ENCODE measurements at places on chromosomes 1 and 21.

DNA sequence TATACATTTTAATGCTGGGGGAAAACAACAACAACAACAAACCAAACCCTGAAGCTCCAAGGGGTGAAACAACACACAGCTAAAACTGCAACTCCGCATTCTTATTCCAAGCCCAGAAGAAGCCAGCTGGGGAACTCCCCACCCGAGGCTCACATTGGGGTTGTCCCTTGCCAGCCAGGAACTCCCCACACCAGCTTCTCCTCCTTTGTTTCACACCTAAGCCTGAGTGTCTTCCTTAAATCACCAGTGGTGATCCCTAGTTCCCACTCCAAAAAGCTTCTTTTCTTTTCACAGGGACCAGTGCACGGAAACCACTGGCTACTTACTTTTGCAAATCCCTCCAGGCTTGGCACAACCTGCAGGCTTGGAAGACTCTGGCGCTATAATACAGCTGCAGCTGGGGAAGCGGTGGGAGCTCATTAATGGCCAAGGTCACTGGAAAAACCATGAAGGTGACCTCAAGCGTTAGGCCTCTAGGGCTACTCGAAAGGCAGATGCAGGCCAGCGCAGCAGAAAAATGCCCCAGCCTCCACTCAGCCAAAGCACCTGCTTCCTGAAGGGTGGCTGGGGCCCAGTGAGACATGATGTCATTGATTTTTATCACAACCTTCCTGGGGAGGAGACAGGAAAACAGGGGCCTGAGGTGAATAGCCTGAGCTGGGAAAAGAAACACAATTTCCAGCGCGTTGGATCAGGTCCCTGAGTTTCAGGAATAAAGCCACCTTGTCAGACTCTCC lies 40.1 kb downstream of the TLR5 start:
- no peak for DNase-seq

DNA sequence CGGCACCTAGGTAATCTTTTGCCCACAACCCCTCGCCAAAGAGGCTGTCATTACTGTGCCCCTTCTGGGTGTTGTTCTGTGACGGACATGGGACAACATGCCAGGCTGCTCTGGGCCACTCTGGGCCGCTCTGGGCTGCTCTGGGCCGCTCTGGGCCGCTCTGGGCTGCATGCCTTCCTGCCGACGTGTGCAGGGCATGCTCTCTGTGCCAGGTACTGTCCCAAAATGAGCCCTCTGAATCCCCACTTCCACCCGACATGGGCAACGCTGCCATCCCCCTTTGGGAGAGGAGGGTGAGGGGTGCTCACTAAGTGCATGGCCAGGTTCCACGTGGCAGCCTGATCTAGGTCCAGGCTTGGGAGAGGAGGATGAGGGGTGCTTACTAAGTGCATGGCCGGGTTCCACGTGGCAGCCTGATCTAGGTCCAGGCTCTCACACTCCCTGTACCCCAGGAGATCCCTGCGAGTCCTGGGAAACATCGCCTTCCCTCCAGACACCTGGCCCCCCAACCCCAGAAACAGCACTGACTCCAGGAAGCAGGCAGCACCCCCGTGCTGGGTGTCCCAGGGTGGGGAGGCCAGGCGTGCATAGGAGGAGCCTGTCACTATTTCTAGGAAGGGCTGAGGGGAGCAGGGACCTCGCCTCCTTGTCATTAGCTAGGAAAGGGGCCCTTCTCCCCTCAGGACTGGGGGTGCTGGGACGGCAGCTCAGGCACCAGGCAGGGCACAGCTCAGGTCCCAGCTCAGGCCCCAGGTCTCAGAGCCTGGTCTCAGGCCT lies 16.5 kb downstream of the TTC34 start:
- no peak for DNase-seq

DNA sequence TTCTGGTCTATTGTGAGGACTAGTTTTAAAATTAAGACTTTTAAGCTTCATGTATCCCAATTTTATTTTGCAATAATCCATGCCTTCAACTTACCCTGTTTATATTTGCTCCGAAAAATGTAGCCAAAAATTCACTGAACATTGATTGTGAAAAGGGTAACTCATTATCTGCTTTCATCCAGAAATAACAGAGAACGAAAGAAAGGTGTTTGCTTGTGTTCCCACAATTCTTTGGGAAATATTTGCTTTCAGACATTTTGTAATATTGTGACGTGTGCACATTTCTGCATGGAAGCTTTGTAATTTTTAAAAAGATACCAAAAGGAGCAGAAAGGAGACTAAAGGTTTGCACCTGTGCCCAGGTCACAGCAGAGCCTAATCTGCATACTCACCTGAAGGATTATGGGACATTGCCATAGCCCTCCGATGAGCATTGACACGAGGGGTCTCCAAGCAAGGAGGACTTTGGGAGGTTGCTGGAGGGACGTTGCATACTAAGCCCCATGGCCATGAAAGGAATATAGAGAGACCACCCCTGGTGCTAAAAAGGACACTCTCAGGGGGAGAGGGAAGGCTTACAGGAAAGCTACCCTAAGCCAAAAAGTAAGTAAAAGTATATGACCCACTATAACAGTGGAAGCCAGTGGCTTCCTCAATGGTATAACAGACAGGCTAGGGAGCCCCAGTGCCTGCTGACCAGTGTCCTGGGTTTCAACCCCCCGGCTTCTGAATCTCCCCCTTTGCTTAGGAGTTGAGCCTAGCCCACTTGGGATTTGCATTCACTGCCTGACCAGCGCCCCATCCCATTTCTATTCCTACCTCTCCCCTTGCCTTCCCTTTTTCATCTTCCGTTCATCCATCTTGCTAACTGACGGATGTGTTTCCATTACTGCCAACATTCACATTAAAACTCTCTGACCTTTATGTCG lies 148.6 kb upstream of the ZC3H12A start:
- no peak for DNase-seq

GRCh38 chr1:213295860-213296259 lies 244.8 kb downstream of the RPS6KC1 start:
- no peak for DNase-seq

DNA sequence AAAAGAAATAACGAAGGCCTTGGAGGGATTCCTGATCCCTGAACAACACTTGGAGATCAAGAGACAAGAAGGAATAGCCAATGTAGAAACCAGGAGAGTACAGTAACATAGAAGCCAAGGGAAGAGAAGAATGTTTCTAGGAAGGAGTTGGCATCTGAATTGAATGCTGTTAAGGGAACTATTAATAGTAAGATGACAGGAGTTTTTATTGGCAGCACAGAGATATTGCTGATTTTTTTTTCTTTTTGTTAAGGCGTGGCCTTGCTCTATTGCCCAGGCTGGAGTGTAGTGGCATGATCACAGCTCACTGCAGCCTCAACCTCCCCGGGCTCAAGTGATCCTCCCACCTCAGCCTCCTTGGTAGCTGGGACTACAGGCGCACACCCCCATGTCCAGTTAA lies 9.6 kb upstream of the SFT2D2 start:
- DNase-seq = no peak

DNA sequence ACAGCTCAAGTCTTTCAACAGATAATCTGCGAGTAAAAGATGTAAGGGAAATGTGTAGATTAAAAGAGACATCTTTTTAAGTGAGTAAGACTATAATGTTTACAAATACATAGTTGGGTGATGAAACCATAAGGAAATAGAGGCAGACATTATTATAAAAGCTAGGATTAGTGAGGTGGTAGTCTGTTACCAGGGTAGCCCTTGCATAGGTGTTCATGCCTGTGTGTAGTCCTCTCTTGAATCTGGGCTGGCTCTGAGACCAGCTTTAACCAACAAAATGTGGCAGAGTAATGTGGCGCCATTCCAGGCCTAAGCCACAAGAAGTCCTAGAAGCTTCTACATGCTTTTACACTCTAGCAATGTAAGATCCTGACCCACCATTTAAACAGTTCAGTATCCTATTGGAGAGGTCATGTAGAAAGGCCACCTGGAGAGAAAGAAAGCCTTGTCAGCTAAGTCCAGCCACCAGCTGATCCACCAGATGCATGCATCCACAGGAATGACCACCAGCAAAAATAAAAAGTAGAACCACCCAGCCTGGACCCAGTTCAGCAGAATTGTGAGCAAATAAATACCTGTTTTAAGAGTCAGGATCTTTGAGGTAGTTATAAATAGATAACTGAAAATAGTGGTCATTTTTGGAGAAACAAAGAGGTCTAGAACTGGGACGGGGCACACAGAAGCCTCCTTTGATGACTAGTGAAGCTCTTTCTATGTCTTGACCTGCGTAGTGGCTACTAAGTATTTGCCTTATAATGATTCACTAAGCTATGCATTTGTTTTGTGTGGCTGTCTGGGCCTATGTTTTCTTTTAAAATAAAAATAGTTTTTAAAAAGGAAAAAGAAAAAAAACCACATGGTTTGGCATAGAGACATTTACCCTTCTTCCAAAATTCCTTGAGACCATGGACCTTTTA lies 8.1 kb downstream of the NIBAN1 start:
- DNase-seq = no peak

DNA sequence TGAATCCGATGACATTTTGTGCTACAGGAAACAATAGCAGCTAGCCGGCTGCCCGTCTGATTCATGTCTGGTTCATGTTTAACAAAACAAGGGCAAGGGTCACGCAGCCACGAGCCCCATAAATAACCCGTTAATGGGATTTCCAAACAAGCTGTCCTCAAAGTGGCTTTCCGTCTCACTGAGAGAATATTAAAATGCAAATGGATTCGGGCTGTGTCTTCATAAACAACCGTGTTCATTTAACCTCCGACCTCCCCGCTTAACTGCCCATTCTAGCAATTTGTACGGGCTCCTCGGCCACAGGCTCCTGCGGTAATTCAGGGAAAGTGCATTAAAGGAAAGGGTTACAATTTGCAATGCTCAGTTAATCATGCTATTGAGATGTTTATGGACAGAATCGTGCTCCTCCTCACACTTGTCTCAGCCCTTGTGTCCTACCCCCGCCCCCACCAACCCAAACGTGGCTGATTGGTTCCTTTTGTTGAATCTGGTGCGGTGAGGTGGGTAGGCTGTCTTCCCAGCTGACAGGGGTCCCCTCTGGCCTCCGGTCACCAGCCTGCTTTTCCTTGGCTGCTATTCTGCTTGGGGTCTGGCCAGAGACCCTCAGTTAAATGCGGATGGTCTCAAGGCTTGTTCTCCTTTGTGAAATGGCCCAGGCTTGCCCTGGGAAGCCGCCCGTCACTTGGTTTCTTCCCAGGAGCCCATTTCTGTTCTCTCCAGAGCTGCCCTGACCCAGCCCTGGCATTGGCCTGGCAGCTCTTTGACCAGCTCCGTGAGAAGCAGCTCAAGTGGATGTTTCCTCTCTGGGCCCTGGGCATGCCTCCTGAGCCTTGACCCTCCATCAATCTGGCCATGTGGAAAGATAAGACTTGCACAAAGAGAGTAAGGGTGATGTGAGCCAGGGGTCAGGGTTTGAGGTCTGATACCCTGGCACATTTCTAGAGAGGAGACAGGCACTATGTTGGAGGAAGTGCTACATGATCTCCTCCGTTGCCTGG lies 200.7 kb upstream of the POU3F1 start:
- DNase-seq = no peak

- DNase-seq = no peak
These were observed 259.0 kb upstream of the FOXD3 start for GRCh38 chr1:63063367-63063766.

- no peak for DNase-seq
These were observed 187.7 kb upstream of the CACYBP start for GRCh38 chr1:174812016-174812415.

DNA sequence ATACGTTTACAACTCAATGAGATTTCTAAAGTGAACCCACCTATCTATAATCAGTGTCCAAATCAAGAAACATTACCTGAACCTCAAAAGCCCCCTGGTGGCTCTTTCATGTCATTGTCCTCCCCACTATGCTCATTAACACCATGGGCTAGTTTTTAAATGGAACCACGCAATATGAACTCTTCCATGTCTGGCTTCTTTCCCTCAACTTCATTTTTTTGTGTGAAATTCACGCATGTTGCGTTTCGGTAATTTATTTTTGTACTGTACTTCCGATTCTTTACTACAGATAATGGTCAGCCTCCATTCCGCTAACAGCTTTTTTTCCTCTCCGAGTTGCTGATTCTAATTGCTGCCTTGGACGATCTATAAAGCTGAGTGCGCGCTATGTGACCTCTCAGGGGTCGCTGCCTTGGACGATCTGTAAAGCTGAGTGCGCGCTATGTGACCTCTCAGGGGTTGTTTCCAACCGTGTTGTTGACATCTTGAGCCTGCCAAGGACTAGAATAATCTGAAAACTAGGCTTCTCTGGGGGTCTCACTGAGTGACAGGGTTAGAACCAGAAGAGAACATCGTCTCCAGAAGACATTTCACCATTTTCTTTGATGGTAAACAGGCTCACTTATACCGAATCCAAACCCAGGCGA lies 1.1 kb upstream of the CACYBP start:
- no peak for DNase-seq

DNA sequence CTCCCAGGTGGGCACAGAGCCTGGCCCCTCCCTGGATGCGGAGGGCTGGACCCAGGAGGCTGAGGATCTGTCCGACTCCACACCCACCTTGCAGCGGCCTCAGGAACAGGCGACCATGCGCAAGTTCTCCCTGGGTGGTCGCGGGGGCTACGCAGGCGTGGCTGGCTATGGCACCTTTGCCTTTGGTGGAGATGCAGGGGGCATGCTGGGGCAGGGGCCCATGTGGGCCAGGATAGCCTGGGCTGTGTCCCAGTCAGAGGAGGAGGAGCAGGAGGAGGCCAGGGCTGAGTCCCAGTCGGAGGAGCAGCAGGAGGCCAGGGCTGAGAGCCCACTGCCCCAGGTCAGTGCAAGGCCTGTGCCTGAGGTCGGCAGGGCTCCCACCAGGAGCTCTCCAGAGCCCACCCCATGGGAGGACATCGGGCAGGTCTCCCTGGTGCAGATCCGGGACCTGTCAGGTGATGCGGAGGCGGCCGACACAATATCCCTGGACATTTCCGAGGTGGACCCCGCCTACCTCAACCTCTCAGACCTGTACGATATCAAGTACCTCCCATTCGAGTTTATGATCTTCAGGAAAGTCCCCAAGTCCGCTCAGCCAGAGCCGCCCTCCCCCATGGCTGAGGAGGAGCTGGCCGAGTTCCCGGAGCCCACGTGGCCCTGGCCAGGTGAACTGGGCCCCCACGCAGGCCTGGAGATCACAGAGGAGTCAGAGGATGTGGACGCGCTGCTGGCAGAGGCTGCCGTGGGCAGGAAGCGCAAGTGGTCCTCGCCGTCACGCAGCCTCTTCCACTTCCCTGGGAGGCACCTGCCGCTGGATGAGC lies 34.2 kb downstream of the TRIM11 start:
- no peak for DNase-seq

DNA sequence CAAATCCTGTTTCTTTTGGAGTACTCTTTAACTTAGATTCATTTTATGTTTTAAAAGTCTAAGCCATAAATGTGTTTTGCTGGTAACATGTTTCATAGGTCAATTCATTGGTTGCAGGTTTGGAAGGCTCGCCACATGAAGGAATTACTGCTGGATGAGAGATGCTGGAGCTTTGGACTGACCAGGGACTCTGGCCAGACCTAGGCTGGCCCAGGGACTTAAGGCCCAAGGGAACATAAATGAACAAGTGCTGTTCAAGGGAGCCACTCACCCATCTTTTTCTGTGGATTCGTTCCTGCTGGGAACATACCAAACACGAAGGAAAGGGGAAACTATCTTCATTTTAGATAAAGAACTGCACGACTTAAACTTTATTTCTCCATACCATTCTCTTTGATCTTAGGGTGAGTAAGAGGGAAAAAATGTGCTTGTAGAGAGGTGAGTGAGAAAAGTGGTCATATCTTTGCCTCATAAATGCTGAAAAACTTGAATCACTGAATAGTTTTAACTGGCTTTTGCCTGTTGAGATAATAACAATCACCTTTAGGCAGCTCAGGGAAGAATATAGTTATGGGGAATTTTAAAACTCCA lies 15.3 kb upstream of the SHCBP1L start:
- no peak for DNase-seq
